ENCODE measurements at places on chromosomes 2 and 18. TPM values are rescaled to one million over a fixed set of nuclear protein-coding genes. Genes with fewer than 3 reads are reported as not detected.

The SERPINB4 gene
- total RNA-seq = 0.05 TPM

The CDKL4 gene
- not detected for total RNA-seq

DNA sequence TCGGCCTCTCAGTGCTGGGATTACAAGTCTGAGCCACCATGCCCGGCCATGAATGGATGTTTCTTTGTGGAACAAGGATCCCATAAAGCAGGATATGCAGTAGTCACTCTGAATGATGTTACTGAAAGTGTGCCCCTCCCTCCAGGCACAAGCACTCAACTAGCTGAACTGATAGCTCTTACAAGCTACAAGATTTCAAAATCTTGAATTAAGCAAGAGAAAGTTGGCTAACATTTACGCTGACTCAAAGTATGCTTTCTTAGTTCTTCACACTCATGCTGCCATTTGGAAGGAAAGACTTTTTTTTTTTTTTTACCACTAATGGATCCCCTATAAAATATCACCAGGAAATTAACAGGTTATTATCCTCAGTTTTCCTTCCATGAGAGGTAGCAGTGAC is 549.0 kb upstream of the PKDCC start:
- no peak for DNase-seq

DNA sequence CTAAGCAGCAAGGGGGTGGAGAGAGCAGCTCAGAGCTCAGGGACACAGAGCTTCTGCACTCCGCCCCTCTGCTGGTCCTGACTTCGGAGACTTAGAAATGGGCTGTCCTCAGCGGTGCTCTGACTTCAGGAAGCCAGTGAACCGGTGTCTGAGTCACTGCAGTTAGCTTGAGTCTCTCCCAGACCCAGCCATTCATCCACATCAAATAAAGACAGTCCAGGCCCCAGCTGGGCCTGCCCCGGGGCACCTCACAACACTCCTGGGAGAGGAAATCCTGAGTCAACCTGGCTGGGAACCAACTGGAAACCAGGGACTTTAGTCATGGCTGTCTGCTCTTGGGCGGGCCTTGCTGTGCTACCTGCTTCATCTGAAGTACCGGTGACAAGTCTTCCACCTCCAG is 5.4 kb upstream of the ITGB6 start:
- DNase-seq = peak; percentile 100

DNA sequence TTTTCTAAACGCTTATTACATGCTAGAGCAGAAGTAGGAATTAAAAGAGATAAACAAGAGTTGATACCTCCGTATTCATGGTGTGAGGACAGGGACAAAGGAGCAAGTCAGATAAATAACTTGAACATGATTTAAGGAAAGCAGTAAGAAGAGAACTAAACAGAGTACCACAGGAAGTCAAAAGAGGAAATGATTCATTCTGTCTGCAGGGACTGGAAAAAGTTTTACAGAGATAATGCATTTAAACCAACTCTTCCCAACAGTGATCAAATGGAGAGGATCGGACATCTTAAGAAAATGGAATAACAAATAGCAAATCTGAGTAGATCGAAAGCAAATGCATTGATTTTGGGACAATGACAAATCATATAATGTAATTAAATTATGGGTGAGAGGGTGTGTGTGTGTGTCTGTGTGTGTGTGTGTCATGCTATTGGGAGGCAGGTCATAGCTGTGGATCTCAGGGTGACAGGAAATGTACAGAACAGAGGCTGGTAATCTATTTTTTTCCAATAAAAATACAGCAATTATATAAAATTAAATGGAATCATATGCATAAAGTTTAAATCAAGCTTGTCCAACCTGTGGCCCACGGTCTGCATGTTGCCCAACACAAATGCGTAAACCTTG is 113.4 kb downstream of the MC4R start:
- peak; percentile 64 for DNase-seq

DNA sequence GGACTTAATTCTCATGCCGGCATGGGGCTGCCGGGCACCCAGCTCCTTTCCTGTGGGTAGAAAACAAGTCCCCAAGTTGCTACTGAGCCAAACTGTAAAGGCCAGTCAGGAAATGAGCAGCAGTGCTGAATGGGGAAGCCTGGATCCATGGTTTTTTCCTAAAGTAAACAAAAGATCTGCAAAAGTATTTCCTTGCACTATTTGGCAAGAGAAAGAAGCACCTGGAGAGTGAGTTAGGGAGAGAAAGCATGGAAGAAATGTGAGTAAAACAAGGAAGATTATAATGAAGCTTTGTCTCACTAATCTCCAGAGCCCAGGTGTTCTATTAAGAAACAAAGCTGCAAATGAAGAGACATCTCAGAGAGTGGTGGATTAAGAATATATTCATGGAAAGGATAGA is 117.6 kb downstream of the METTL8 start:
- DNase-seq = no peak

DNA sequence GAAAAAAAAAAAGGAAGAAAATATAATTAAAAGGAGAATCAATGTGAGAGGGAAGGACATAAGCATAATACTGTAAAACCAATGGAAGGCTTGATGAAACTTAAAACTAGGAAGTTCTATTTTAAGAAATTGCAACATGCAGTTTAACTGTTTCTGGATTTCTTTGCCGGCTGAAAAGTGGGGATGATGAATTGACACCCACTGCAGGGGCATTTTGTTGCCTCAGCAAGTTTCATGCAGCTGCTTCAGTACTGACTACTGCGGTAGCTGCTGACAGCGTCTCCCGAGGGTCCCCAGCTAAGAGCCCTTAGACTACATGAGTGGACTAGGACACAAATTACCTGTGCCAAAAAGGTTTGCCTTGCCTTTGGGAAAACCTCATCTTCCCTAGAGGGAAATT is 69.2 kb downstream of the B3GNT2 start:
- DNase-seq = no peak

DNA sequence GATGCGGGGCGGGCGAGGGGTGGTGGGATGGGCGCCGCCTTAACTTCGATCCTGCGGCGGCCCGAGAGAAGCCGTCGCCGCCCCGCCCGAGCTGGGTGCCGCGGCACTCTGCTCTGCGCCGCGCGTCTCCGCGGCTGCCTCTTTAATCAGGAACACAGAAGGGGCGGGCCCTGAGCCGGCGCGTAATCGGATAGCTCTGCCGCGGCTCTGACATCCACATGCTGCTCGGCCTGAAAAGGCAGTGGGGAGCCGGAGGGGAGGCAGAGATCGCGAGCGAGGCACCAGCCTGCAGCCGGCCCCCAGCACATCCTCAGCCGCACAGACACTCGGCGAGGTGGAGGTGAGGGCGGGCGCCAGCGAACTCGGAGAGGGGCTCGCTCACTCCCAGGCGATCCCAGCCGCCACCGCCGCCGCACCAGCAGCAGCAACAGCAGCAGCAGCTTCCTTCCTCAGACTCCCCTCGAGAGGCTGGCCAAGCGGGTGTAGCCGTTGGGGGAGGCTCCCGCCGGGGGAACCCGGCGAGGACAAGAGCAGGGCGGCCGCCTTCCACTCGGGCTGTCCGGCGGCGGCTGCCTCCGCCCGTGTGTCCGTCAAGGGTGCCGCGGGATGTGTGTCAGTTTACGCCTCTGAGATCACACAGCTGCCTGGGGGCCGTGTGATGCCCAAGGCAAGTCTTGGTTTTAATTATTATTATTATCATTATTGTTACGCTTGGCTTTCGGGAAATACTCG is at the start of gene NRP2:
Gene NRP2 (plus strand): TSS at position 263 of the 732 bp plus-strand sequence. CDS start 790 bp downstream, outside the sequence.
- DNase-seq = peak; percentile 88

GRCh38 chr18:34942975-34943374 is 98.2 kb upstream of the MAPRE2 start:
- peak; percentile 1 for DNase-seq
